ENCODE measurements at places on chromosomes 5 and 9.

- DNase-seq = peak; percentile 53
Measured at GRCh38 chr9:136847088-136847825, 2.0 kb upstream of the PHPT1 start.

DNA sequence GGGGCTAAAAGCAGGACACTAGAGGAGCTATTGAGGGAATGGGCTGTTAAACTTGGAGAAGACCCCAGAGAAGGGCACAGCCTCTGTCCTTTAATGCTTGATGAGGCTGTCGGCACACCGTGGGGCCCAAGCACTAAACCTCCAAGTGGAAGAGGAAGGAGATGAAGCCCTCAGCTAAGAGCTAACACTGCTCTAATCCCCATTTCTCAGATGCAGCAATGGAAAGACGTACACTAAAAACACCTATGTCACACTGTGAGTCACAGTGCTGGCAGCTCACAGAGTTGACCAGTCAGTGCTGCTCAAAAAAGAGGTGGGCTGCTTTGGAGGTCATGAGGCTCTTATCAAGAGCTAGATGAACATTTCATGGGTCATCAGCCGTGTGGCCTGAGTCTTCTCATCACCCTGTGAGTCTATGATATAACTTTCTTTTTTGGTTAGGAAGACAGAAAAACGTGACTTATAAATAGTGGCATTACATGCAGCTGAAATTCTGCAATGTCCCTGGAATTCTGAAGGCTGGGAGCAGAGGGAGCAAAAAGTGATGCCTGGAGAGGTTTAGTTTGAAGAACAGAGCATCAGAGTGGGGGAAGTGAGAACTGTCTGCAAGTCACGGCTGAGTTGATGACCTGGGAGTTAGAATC lies 21.5 kb downstream of the TNFSF8 start:
- DNase-seq = peak; percentile 64

DNA sequence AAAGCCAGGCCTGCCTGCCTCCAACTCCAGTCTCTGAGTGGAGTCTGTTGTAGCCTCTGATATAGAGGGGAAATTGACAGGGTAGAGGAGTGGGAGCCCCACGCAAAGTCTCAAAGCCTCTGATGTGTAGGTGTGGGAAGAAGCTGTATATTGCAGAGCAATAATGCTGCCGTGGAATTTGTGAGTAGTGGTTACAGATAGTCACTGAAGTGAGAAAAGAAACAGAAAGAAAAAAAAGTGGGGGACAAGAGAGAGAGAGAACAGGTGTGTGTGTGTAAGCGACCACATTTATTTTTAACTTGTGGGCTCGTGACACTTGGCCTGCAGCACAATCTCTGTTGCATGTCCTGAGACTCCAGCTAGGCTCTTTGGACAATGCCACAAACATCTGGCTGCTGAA lies 227.8 kb downstream of the NSG2 start:
- no peak for DNase-seq

- peak; percentile 94 for DNase-seq
Measured at GRCh38 chr5:120239086-120239485, 225.0 kb upstream of the PRR16 start.

GRCh38 chr5:179110528-179110927 lies 50.4 kb downstream of the ZNF354C start:
- no peak for DNase-seq

- DNase-seq = no peak
Measured at GRCh38 chr5:179900711-179901110, 7.0 kb downstream of the TBC1D9B start.

DNA sequence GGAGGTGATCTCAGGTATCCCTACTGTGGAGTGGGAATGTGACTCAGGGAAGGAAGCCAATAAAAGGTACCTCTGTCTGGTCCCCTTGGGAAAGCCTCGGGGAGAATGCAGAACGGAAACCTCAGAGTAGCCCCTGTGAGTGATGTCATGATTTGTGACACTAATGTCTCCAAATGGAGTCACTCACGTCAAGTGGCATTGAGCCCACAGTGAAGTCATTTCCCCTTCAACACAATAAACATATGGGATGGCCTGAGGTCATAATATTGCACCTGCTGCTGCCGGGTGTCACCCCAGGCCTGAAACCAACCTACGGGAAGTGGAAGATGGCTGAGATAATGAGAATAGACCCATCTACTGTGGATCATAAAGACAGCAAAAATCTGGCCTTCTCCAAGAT lies 75.9 kb upstream of the GOLM1 start:
- peak; percentile 2 for DNase-seq

DNA sequence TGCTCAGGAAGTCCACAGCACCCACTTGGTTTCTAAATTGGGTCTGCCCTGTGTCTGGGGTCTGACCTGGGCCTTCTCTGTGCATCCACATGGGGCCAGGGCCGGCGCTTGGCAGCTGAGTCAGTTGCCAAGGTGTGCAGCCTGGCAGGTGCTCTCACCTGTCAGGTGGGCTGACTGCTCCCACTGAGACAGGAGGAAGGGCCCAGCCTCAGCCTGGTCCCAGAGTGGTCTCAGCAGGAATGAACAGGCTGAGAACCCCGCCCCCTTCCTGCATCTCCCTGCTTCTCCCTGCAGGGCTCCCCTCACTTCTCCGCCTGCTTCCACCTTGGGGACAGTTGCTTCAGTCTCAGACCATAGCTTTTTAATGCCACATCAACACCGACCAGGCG lies 60.5 kb downstream of the BARX1 start:
- no peak for DNase-seq

DNA sequence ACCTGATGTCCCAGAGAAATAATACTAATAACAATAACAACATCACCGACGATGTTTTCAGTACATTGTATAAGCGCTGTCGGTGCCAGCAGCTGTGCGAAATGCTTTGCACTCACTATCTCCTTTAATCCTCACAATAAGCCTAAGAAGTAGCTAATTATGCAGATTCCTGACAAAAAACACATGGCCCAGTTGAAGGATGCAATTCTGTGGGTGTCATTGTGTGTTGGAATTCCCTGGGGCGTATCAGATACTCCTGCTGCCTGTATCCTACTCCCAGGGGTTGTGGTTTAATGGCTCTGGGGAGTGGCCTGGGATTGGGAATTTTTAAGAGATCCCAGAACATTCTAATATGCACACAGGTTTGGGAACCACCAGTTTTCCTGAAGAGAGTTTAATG lies 154.0 kb downstream of the RGS3 start:
- no peak for DNase-seq

- no peak for DNase-seq
Measured at GRCh38 chr5:148922606-148923005, 96.2 kb downstream of the ADRB2 start.

DNA sequence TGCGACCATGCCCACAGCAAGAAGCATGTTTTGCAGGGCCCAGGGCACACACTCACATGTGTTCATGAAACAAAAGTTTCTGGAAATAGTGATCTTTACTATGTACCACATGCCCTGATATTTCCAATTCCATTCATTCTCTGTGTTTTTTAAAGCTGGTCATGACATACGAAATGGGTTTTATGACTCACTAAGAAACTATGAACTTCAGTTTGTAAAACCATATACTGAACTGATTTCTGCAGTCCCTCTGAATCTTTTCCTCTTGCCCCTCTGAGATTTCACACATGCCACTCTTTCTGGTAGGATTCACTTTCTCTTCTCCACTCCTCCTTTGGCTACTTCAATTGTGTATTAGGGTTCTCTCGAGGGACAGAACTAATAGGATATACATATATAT lies 416.1 kb upstream of the TRPC7 start:
- no peak for DNase-seq

- no peak for DNase-seq
Measured at GRCh38 chr9:7879551-7880245, 80.1 kb upstream of the DMAC1 start.

GRCh38 chr5:54357408-54358058 lies 47.2 kb upstream of the ARL15 start:
- no peak for DNase-seq

- DNase-seq = no peak
Measured at GRCh38 chr5:158922816-158923215, 176.9 kb downstream of the EBF1 start.

DNA sequence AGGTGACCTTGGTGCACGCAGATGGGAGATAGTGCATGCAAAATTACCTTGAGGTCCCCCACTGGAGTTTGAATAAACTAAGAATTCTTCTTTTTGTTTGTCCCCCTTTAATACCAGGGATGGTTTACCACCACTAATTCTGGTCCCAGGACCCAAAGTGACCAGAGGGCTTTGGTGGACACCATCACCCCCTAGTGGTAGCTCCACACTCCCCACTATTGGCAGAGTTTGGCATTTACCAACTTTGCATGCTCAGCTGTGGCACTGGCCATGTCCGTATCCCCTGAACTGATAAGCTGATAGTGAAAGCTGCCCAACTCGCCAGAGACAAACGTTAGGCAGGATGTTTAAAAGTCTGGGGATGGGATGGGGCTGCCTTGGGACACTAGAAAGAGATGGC lies 3.3 kb downstream of the ASTN2 start:
- DNase-seq = peak; percentile 41

DNA sequence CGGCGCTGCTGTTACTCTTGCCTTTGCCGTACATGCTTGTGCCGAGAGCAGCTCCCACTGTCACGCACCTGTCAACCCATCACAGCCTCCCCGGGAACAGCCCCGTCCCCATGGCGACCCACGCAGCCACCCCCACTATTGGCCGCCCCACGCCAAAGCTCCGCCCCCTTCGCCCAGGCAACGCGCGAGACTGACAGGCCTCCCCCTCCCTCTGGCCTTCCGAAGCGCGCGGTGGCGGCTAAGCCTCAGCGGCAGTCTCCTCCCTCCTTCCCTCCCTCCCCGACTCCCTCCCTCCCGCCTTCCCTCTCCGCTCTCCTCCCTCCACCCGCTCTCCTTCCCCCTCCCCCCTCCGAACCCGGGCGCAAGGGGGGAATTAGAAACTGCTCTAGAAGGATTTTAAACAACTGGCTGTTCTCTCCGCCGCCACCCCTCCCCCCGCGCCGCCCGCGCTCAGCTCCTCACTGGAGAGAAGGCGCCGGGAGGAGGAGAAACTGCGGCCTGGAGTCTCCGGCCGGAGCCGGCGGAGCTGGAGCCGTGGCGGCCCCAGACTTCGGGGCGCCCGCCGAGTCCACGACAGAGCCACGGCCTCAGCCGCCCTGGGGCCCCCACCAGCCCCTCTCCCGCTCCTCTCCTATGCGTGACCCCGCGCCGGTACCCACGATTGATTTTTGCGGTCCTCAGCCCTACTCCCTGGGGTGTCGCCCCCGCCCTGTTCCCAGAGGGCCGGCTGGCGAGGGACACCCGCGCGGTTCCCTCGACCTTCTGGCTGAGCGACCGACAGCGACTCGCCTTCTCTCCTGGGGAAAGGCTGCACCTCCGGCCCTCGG lies at the start of gene SSBP2:
Gene SSBP2, minus strand, starts transcription at position 89 of the 827 bp plus-strand sequence. Its CDS starts 55 bp downstream, at position 34.
- DNase-seq = peak; percentile 98

DNA sequence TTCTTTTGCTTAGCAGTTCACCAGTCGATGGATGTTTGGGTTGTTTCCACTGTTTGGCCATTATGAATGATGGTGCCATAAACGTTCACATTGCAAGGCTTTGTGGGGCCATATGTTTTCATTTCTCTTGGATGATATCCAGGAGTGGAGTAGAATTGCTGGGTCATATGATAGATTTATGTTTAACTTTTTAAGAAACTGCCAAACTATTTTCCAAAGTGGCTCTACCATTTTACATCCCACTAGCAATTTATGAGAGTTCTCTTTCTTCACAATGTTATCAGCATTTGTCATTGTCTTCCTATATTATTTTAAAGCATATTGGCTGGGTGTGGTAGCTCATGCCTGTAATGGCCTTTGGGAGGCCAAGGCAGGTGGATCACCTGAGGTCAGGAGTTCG lies 5.2 kb downstream of the GPR107 start:
- DNase-seq = no peak

DNA sequence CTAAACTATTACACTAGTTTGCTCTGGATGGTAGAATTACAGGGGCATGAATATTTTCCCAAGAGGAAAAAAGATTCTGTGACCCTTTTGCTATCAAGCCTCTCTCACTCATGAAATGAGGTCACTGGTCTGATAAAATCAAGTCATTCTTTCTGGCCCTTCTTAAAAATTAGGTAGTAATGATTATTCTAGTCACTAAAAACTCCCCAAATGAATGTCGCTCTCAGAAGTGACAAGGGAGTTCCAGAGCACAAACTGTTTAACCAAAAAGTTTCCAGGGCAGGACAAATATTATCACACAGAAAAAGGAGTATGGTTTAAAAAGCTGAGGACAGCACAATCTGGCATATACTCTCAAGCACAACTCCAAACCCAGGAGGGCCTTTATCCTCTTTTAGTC lies 12.5 kb downstream of the ERMP1 start:
- DNase-seq = no peak

DNA sequence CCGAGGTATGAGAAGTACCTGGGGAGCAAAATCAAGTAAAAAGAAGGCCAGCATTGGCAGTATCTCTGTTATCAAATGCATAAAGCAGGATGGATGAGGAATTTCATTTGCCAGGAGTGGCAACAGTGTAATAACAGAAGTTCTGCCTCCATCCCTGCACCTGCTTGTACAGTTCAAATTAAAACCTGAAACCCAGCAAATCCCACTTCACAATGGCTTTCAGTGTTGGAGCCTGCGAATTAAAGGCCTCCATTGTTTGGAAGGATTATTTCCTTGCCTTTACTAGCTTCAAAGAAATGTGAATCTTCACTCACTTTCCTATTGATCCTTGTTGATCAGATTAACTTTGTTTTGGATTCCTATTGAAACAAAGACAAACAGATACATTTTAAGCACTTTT lies 31.5 kb upstream of the IRX1 start:
- DNase-seq = no peak

- no peak for DNase-seq
Measured at GRCh38 chr5:58312299-58312698, 147.6 kb downstream of the PLK2 start.

GRCh38 chr5:150448952-150449516 lies 505 bp downstream of the RPS14 start:
- no peak for DNase-seq

- DNase-seq = no peak
Measured at GRCh38 chr9:130781569-130781968, 53.5 kb upstream of the ABL1 start.

- DNase-seq = no peak
Measured at GRCh38 chr5:124278636-124279035, 467.8 kb downstream of the ZNF608 start.

DNA sequence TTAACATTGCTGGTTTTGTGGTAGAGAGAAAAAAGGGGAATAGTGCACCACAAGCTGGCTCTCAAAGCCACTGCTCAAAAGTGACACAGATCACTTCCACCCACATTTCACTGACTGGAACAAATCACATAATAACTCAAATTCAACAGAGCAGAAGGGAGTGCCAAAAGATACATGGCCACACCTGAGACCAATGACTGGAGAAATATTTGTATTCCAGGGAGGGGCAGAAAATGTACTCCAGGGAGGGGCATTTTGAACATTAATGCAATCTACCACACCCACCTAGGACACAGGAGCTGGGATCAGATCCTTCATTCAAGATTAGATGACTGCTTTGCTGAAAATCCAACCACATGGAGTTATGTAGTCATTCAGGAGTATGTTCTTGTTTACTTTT lies 44.8 kb upstream of the ALDOB start:
- DNase-seq = no peak

GRCh38 chr5:166127766-166128570 lies 2163.5 kb upstream of the WWC1 start:
- DNase-seq = no peak

GRCh38 chr5:173515526-173515925 lies 100.9 kb downstream of the BOD1 start:
- peak; percentile 7 for DNase-seq

- no peak for DNase-seq
Measured at GRCh38 chr9:137709411-137710101, 90.8 kb downstream of the EHMT1 start.

All from suppressor macrophage treated with lipopolysaccharide for 1 hour (primary cell).